Stimulated activated naive CD4-positive, alpha-beta T cell treated with Interleukin-2 at 50 U/mL for 16 hours (primary cell): ENCODE measurements at places on chromosomes 2 and 18.

- no peak for DNase-seq
Observed at GRCh38 chr2:9705196-9705595, 74.4 kb upstream of the YWHAQ start.

DNA sequence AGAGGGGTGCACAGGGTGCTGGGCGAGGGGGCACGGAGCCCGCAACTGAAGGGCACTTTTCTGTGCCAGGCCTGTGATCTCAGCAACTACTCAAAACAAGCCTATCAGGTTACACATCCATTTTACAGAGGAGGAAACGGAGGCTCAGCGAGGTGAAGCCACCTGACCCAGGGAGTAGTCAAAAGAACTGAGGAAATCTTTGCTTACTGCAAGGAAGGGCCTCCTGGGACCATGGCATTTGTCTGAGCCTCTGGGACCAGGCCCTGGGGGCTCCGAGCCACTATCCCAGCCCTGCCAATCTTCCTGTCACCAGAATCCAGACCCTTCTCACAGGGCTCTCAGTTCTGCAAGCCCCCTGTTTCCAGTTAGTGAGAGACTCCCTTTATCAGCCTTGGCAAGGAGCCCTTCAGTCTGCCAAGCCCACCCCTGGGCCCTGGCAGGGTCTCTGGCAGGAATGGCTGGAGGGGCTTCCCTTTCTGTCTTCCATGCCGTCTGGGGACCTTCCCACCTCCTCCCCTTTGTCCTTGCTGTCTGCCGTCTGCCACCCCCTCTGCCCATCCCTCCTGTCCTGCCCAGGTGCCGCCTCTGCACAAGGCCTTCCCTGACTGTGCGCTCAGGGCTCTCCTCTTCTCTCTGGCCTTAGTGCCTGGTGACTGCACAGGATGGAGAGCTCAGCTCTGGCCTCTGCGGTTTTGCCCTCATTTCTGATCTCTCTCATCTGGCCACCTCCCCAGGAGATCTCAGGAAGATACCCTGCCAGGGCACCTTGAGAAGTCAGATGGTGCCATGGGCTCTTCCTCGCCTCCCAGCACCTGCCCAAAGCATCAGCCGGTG is 194.7 kb upstream of the GLI2 start:
- no peak for DNase-seq

- no peak for DNase-seq
Observed at GRCh38 chr2:230721712-230722111, 9.1 kb downstream of the CAB39 start.

DNA sequence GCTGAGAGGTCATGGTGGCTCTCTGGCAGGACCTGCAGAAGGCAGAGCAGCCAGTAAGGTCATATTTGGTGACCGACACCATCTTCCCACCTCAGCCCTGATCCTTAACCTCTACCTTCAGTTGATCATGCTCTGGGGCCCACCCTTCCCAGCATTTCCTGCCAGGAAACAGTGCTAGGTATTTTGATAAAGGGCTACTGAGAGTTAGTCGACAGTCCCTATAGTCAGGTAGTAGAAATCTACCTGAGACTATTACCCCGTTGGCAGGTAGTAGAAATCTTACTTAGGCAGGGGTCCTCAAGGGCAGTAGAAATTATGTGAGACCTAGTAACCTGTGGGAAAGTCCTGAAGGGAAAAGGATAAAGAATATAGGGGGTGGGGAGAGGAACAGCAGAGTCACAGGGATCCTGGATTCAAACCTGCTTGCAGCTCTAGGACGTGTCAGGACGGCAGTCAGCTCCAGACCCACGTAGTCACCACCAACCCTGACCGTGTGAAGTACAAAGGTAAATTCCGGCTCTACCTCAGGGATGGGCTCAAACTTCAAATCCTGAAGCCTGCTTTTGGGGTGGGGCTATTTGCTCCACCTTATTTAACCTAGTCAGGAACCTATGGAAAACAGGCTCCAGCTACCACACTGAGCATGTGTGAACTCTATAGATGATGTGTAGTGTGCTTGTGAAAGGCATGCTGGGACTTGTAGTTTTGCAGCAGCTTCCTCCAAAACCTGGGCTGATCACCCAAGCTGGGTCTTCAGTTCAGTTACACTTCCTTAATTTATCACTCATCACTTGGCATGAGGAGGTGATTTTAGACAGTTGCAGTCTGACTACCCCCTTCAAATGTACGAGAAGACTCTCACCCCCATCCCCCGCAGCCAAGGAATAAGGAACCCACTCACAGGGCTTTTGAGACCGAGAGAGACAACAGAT is at the start of gene DQX1:
DQX1 (minus strand) TSS at position 515 of the 932 bp plus-strand sequence; CDS start at position 13, 502 bp downstream.
- DNase-seq = no peak

DNA sequence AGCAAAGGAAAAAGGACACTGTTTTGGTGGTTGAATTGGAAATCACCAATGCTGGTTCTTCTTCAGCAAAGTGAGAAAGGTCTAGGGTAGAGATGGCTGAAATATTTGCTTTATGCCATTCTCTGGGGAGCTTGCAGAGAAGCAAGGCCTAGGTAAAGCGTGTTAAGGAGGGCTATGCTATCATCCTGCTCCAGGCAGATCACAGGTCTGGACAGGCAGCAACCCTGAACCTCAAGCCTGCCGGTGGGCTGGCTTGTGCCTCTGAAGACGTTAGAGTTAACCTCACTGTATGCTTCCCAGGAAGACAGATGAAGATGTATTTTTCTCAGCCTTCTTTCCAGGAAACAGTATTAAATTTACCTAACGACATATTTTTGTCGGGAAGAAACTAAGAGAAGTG is 138.5 kb upstream of the LYPD6 start:
- DNase-seq = no peak

GRCh38 chr18:11663439-11664029 is 25.5 kb upstream of the GNAL start:
- DNase-seq = no peak

GRCh38 chr2:154092571-154092970 is 220.8 kb downstream of the GALNT13 start:
- no peak for DNase-seq

GRCh38 chr18:77173275-77174030 is 40.9 kb upstream of the MBP start:
- no peak for DNase-seq

- no peak for DNase-seq
Observed at GRCh38 chr2:34789169-34789568, 1190.1 kb upstream of the FAM98A start.

GRCh38 chr2:100964222-100964621 is 37.9 kb upstream of the RPL31 start:
- no peak for DNase-seq

DNA sequence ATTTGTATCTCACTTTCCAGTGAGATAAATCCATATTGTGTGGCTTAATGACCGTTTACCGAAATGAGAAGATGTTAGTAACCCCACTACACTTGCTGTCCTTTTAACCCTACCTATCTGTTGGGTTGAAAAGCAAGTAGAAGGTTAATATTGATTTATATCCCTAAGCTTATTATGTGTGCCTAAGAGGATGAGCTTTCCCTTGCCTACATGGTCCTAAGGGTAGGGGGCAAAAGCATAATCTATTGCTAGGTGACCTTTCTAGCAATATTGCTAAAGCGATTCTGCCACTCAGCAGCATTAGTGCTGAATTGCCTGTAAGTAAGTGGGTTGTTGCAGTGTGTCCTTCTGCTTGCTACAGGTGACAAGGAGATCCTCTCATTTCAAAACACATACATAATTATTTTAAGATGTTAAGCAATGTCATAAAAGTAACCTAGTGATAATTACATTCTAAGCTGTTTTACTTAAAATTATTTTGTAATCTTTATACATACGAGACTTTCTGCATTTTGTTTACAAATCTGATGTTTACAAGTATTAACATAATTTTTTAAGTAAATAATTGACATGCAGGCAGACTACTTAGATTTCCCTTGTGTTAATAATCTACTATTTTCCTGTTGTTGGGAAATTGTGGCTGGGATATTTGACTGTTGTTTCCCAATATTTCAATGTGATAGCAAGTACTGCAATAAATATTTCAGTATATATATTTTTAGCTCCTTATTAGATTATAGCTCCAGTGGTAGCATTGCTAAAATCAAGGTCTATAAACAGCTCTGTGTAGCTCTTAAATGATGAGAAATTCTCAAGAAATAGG is 49.1 kb upstream of the CABYR start:
- no peak for DNase-seq

DNA sequence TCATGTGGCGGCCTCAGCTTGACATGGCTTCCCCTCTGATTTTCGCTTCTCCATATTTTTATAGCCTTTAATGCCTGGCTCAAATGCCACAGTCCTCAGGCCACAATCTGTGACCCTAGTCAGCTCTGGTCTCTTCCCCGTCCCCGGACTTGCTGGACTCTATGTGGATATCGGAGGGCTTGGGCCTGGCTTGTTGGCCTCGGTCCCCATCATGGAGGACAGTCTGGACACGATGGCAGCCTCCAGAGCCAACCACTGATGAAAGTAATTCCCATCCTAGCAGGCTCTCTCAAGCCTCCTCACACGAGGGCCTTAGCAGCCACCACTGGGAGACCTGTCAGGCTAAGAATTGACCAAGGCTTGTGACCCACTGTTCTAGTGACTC is 61.6 kb downstream of the LPIN1 start:
- DNase-seq = no peak

DNA sequence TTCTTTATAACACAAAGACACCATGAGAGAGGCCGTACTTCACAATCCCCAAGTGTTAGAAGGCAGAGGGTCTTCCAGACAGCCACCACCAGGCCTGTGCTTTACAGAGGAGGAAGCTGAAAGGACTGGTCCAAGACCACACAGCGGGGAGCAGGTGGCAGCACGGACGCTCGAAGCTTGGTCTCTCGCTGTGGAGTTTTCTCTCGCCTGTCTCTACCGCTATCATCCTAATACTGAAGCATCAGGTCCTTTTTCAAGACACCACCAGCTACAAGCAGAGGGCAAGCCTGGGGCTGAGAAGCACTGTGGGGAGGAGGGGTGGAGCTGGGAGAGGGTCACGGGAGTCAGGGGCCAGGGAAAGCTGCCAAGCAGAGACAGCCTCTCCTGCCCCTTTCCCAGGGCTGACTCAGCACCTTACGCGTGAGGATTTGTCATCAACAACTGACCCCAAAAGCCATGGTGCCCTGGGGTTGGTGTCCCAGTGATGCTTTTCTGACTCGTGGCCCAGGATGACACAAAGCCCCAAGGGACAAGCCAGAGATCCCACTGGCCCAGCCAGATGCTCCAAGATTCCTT is 31.9 kb upstream of the FOSL2 start:
- no peak for DNase-seq
